ENCODE measurements at places on chromosomes 5 and 9.

DNA sequence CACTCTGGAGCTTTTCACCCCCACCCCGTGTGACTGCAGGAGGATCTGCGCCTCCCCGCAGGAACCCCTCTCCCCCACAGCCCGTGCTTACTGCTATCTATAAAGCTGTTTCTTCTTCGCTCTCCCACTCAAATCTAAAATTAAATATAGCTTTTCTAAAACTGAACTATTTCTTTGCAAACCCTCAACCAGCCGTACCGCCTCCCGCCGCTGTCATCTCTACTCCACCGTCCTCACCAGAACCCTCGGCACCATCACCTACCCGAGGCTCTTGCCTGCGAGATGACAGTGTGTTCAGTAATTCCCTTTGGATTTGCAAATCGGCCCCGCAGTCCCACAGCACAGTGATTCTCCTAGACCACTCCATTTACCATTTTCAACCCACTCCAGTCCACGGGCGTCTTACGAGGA lies 13.6 kb downstream of the LPCAT1 start:
- no peak for DNase-seq

DNA sequence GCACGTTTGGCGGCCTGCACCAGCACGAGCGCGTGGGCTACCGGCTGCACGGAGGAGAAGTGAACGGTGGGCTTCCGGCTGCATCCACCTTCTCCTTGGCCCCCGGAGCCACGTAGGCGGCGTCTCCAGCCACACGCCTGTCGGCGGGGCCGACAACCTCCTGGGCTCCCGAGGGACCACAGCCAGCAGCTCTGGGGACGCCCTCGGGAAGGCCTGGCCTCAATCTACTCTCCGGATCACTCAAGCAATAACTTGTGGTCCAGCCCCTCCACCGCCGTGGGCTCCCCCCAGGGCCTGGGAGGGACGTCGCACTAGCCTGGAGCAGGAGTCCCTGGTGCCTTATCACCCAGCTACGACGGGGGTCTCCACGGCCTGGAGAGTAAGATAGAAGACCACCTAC lies 73.7 kb downstream of the INSL6 start:
- no peak for DNase-seq

DNA sequence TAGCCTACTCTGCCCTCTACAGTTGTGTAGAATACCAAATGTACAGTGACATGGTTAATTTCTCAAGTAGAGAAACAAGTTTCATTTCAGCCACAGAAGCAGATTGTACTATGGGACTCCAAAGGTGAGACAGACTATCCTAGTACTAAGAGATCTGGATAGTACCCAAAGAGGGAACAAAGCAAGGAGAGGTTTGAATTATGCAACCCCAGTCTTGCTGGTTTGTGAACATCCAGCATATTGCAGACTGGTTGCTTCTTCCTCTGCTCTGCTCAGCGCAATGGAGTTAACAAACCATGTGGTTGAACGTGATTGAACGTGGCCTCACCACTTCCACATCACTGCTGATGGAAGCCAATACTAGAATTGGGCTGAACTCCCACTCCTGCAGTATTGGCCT lies 43.3 kb upstream of the ALDOB start:
- DNase-seq: no peak

- no peak for DNase-seq
These were observed 63.2 kb upstream of the CTXN3 start for GRCh38 chr5:127585661-127586060.

- DNase-seq: no peak
These were observed 1.8 kb downstream of the ACTL7A start for GRCh38 chr9:108863891-108864290.

DNA sequence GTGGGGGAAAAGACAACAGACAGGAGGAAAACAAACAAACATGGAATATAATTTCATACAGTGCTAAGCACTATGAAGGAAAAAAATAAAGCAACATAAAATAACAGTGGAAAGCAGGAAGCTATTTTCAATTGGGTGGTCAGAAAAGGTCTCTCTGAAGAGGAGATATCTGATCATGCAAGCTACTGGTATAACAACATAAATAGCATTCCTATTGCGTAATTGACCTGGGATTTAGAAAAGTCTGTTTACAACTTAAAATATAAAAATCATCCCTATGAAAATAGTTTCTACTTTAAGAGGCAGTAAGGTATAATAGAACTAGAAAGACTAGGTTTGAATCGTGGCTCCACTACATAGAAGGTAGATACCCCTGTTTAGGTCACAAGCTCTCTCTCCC lies 61.4 kb downstream of the FBXW11 start:
- peak; percentile 50 for DNase-seq

GRCh38 chr9:22210936-22211335 lies 201.8 kb upstream of the CDKN2B start:
- no peak for DNase-seq

DNA sequence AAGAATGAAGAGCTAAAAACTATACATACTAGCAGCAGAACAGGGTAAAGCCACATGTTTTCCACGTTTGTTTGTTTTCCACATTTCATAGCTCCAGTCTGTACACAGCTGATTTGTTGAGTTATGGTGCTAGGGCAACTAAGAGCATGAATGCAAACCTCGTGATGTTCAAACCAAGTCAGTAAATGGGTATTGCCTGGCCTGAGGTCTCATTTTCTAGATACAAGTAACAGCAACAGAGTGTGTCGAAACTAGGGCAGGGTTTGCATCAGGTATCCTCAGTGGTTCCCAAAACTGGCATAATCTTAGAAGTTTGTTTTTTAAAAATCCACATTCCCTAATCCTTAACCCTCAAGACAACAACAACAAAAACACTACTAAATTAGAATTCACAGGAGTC lies 89.3 kb downstream of the CEMIP2 start:
- DNase-seq: no peak

GRCh38 chr9:5884191-5884590 lies 6.5 kb upstream of the MLANA start:
- no peak for DNase-seq

GRCh38 chr5:67366691-67367395 lies 170.2 kb upstream of the CD180 start:
- DNase-seq: no peak

DNA sequence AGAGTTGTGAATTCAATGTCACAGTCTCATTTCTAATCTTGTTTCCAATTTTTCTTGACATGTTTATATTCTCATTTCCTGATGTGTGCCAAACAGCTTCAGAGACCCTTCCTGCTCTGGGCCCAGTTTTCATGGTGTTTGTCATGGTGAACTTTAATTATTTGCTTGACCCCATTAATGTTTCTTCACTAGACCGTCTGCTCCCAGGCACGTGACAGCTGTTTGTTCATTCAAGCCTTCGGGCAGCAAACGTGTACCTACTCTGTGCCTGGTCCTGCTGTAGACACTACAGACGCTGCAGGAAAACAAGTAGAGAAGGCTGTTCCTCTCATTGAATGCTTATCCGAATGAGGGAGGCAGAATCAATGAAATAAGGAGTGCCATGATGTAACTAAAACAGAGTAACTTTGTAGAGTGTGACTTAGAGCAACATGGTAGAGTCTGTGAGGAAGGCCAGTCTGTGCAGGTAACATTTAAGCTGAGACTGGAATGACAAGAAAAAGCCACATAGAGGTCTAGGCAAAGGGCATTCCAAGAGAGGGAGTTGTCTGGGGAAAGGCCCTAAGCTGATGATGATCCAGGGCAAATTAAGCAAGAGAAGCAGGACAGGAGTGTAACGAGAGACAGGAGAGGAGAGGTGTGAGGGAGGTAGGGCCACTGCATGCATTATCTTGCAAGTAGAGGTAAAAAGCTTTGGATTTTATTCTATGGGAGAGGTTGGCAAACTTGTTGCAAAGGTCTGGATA lies 191.4 kb downstream of the SEMA5A start:
- no peak for DNase-seq

- DNase-seq: peak; percentile 43
These were observed 1.3 kb downstream of the RNF38 start for GRCh38 chr9:36398745-36399144.

GRCh38 chr9:98540476-98540875 lies 168.3 kb downstream of the GABBR2 start:
- DNase-seq: no peak

GRCh38 chr9:128771745-128772519 lies at the start of gene ZER1:
Gene ZER1, minus strand, starts transcription at chr9:128771927. Its CDS starts 16,362 bp downstream, at chr9:128755565.
- peak; percentile 89 for DNase-seq

DNA sequence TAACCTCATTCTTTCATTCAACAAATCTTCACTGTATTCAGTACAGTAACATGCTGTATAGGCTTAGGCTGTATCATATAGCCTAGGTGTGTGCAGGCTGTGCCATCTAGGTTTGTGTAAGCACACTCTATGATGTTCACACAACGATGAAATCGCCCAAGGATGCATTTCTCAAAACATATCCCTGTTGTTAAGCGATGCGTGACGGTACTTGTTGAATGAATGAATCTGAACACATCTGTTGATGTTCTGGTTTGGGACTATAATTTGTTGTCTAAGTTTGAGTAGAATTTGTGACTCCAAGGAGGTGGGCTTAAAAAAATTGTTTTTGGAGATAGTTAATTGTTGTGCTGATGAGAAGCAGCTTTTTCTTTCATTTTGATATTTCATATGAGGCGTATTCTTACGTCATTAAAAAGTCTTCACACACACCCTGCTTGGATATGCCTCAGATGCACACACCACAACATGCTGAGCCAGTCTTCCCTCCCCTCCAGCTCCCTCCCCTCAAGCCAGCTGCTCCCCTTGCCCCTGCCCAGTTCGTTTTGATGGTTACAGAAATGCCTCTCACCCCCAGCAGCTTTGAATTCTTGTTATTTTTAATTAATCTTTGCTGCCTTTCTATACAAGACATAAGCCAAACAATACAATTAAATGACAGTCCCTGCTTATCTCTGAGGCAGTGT lies 5.5 kb upstream of the PSAT1 start:
- DNase-seq: no peak

DNA sequence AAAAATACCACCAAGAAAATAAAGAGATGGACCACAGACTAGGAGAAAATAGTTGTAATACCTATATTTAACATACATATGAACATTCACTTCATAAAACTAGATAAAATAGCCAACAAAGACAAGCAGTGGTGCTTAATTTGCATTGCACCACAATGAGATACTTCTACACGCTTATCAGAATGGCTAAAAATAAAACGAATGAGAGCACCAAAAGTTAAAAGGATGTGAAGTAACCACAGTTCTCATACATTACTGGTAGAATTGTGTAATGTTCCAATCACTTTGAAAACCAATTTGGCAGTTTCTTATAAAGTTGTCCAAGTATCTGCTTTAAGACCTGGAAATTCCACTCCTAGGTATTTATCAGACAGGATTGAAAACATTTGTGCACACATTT lies 198.9 kb upstream of the SGCD start:
- no peak for DNase-seq

DNA sequence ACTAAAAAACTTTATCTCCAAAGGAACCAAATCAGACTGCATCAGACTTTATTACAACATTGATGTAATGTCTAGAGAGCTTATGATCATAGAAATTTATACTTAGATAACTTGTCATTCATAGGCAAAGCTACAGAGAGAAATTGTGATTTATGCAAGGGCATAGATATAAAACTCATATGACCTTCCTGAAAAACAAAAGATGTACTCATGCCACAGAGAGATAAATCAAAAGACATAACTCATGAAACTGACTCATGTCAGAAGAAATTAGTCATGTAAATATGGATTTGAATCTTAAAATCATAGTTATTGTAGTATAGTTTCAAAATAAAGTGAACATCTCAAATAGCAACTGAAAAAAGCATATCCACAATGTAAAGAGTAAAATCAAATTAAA lies 186.2 kb downstream of the GABBR2 start:
- no peak for DNase-seq

DNA sequence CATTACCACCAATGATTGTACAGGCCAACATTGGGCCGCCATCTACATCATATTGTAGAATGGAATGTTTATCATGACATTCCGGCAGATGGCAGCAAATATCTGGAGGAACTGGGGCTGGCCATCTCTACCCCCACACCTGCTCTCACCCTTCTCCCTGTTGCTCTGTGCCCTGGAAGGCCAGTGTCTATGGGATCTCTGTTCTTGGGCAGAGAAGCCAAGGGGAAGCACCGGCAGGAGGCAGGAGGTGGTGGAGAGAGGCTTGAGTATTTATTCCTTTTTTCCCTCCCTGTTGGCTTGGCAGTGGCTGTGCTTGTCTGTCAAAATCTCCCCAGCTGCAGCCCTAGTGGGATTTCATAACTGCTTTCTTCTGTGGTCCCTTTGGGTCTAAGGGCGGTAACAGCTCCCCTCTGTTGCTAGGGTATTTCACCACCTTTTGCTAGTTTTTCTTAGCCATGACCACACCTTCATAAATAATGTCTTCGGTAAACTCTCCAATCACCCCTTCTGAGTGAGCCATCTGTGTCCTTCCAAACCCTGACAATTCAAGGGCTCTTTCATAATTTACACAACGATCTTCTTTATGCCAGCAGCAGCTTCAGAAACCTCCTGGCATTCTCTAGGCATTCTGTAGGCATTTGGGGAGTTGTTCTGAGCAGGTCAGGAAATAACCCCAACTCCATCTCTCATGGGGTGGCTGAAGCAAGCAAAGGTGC lies 225.8 kb downstream of the MELK start:
- no peak for DNase-seq

GRCh38 chr9:117315236-117315635 lies 99.6 kb downstream of the ASTN2 start:
- DNase-seq: no peak

GRCh38 chr9:99069546-99069945 lies 35.4 kb upstream of the TGFBR1 start:
- no peak for DNase-seq

DNA sequence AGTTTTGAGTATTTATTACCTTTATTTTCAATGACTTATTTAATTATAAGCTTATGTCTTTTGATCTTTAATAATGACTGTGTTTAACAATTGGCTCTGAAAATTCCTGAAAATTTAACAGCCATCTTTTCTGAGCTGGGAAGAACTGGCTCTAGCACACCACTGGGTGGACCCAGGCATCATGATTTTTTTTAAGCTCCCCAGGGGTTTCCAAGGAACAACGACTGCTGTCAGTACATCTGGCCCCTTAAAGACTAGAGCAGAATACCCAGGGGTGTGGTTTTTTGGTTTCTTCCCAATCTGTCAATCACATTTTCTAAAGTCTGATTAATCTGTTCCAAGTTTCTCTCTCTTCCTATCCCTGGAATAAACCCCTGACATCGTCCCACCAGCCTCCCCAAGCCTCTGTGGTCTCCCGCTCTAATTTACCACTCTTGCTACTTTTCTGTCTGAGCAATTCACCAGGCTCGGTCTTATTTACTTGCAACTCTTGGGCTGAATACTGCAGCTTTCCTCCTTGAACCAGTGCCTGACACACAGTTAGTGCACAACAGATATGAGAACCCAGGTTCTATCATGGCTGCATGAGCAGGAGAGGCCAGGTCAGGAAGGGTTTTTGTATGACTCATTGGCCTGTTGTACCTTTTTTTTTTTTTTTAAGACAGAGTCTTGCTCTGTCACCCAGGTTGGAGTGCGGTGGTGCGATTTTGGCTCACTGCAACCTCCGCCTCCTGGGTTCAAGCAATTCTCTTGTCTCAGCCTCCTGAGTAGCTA lies 321.9 kb downstream of the ZSWIM6 start:
- no peak for DNase-seq

- DNase-seq: no peak
These were observed 79.5 kb upstream of the LHFPL2 start for GRCh38 chr5:78727786-78728761.

Data from fibroblast of pulmonary artery (primary cell).